ENCODE measurements at places on chromosomes 2 and 18. TPM values are rescaled to one million over a fixed set of nuclear protein-coding genes. Genes with fewer than 3 reads are reported as not detected.

The SLC11A1 gene
- total RNA-seq: 0.17 TPM

The UBE2E3 gene
- 41.7 TPM for total RNA-seq

The CHRNG gene
- not detected for total RNA-seq

The GRB14 gene
- not detected for total RNA-seq

The FTCDNL1 gene
- total RNA-seq: 2.3 TPM

The NLRC4 gene
- total RNA-seq: not detected

DNA sequence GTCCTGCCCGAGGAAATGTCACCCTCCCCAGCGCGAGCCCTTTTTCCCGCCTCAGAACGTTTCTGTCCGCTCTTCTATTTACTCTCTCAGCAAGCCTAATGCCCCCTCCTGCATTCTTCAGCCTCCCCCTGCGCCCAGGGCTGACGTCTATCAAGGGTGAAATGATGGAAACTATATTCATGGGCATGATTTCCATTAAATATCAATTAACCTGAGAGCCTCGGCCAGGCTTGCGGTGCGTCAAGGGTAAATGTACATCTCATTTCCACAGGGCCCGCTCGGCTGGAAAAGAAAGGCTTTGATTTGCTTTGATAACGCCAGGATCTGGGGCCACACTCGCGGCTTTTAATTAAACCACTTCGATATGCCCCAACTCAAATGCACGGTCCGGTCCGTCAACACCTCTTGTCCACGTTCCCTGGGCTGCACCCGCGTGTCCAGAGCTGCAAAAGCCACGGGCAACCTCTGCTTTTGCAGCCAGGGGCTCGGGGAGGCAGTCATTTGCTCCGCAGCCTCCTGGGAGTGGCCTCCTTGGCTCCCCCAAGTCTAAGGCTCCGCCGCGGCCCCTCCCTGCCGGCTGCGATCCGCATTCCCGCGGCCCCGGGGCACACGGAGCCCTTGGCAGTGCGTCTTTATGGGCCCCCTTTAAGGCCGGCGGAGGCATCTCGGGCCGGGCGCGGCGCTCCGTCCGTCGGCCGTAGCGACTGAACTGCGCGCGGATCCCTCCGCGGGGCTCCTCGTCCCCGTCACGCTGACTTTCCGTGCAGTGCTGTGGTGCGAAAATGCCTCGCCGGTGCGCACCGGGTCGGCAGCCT is at the start of gene HOXD8:
Gene HOXD8 (plus strand): TSS at position 724 of the 815 bp plus-strand sequence. CDS start 662 bp downstream, outside the sequence.
- peak within 1 kb of the TSS; percentile 31 for H3K27ac ChIP-seq
- peak within 1 kb of the TSS; percentile 19 for H3K4me3 ChIP-seq
- no peak for DNase-seq
- H3K27me3 ChIP-seq: peaks cover 83% of the 10 kb centered on the region
- H3K4me1 ChIP-seq: peaks cover 20% of the 10 kb centered on the region
- no peaks in the 10 kb centered on the region for H3K36me3 ChIP-seq

- H3K27ac ChIP-seq: no peak overlapping the region
- no peak for DNase-seq
- H3K27me3 ChIP-seq: peaks cover 10% of the 10 kb centered on the region
- H3K4me1 ChIP-seq: peaks cover 4% of the 10 kb centered on the region
- H3K4me3 ChIP-seq: no peak overlapping the region
- no peaks in the 10 kb centered on the region for H3K36me3 ChIP-seq
Observed at GRCh38 chr2:157508676-157509075, 64.8 kb upstream of the CYTIP start.

GRCh38 chr18:60020107-60020925 is 120.5 kb downstream of the PMAIP1 start:
- peaks cover 4% of the 10 kb centered on the region for H3K27me3 ChIP-seq
- no peak overlapping the region for H3K4me3 ChIP-seq
- no peak overlapping the region for H3K27ac ChIP-seq
- DNase-seq: no peak
- no peaks in the 10 kb centered on the region for H3K4me1 ChIP-seq
- no peaks in the 10 kb centered on the region for H3K36me3 ChIP-seq

- DNase-seq: no peak
- H3K4me3 ChIP-seq: peak overlapping the region; percentile 56
- H3K36me3 ChIP-seq: peaks cover 2% of the 10 kb centered on the region
- peaks cover 58% of the 10 kb centered on the region for H3K4me1 ChIP-seq
Observed at GRCh38 chr2:108536133-108536780, 2.0 kb downstream of the LIMS1 start.

- no peaks in the 10 kb centered on the region for H3K36me3 ChIP-seq
- peaks cover 14% of the 10 kb centered on the region for H3K4me1 ChIP-seq
- H3K4me3 ChIP-seq: no peak overlapping the region
- no peaks in the 10 kb centered on the region for H3K27me3 ChIP-seq
- no peak overlapping the region for H3K27ac ChIP-seq
Observed at GRCh38 chr2:159208438-159208837, 78.1 kb downstream of the WDSUB1 start.

DNA sequence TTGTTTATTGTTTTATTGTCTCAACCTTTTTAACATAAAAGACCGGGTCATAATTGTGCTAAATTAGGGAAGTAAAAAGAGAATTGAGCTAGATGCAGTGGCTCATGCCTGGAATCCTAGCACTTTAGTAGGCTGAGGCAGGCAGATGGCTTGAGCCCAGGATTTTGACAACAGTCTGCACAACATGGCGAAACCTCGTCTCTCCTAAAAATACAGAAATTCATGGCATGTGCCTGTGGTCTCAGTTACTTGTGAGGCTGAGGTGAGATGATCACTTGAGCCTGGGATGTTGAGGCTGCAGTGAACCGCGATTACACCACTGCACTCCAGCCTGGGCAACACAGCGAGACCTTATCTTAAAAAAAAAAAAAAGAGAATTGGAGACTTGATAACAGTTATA is 104.2 kb upstream of the TTC27 start:
- no peaks in the 10 kb centered on the region for H3K4me1 ChIP-seq
- DNase-seq: no peak
- no peaks in the 10 kb centered on the region for H3K27me3 ChIP-seq
- H3K4me3 ChIP-seq: no peak overlapping the region

DNA sequence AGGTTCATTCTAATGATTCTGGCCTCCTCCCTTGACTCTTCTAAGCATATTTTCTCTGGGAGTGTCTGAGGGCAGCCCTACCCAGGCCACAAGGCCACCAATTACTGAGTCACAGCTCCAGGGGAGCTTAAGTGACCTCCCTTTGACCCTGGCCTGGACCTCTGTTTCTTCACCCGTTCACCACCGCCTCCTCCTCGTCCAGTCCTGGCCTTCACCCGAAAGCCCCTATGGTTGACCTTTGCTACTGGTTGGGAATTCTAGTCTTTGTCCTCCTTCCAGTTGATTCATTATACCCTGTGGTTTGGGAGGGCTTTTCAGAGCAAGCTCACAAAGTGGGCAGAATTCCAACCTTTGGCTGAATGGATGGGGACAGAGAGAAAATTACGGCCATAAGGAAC is 72.6 kb downstream of the NRP2 start:
- DNase-seq: no peak
- H3K27ac ChIP-seq: no peak overlapping the region
- H3K27me3 ChIP-seq: peaks cover 11% of the 10 kb centered on the region
- H3K4me3 ChIP-seq: no peak overlapping the region
- H3K36me3 ChIP-seq: no peaks in the 10 kb centered on the region
- no peaks in the 10 kb centered on the region for H3K4me1 ChIP-seq

GRCh38 chr2:103327966-103328365 is 566.1 kb downstream of the TMEM182 start:
- H3K4me3 ChIP-seq: no peak overlapping the region
- no peaks in the 10 kb centered on the region for H3K4me1 ChIP-seq
- no peaks in the 10 kb centered on the region for H3K27me3 ChIP-seq
- no peaks in the 10 kb centered on the region for H3K36me3 ChIP-seq
- DNase-seq: no peak

DNA sequence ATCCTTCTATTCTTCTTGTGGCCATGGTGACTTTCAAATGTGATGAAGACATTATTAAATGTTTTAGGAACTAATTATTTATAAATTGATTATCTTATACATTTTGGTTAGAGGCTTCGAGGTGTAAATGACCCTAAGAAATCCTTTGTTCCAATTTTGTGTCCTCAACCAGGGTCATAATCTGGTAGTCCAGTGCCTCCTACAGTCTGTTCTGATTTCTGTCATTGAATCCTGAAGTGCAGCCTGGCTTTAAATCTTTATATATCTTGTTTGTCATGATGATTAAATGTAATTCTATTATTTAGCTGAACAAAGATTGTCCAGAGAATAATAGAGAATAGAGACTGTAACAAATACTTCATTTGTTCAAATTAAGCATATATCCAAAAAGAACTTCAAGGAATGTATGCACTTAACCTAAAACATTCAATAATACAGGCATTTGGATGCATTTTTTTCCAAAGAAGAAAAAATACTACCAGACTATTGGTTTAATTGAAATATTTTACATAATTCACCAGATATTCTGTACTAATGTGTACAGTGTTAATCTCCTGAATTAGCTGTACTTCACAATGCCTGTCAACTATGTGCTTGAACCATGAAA is 89.8 kb downstream of the PRPF40A start:
- no peaks in the 10 kb centered on the region for H3K36me3 ChIP-seq
- no peak for DNase-seq
- peaks cover 3% of the 10 kb centered on the region for H3K27me3 ChIP-seq
- H3K4me1 ChIP-seq: peaks cover 14% of the 10 kb centered on the region
- H3K4me3 ChIP-seq: no peak overlapping the region

- no peaks in the 10 kb centered on the region for H3K36me3 ChIP-seq
- H3K4me3 ChIP-seq: no peak overlapping the region
- no peaks in the 10 kb centered on the region for H3K4me1 ChIP-seq
- no peak overlapping the region for H3K27ac ChIP-seq
- no peaks in the 10 kb centered on the region for H3K27me3 ChIP-seq
Observed at GRCh38 chr2:210895132-210895531, 338.7 kb downstream of the CPS1 start.

All from activated CD4-positive, alpha-beta T cell treated with anti-CD3 and anti-CD28 coated beads, Interleukin-2, amount 10 ng/mL, durations not matched to agents 7 days and 5 days (primary cell).